OCI-M1 (cell line): ENCODE measurements at places on chromosomes 6 and 20.

DNA sequence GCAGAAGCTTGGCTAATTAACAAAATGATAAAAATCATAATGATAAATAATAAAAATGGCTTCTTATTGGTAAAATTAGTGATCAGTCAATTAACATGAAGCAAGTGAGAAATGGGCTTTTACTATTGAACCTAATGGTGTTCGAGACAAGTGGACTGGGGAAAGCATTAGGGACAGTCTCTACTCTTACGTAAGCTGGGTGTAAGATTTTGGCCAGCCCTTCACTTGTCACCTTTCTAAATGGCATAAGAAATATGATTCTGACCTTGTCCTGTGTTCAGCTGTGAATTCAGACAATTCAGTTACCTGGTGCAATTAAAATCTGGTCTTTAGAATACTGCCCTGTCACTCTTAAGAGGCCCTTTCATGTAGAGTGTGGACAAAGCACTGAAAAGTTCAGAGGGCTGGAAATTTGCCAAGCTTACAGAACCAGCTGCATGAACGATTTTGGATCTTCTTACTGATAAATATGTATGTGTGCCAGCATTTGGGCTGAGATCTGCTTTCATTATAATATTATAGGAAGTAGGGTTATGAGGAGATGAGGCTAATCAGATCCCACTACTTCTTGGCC lies 115.9 kb downstream of the QRSL1 start:
- peak; percentile 26 for DNase-seq

GRCh38 chr6:43891072-43891870 lies 121.3 kb downstream of the VEGFA start:
- no peak for DNase-seq

DNA sequence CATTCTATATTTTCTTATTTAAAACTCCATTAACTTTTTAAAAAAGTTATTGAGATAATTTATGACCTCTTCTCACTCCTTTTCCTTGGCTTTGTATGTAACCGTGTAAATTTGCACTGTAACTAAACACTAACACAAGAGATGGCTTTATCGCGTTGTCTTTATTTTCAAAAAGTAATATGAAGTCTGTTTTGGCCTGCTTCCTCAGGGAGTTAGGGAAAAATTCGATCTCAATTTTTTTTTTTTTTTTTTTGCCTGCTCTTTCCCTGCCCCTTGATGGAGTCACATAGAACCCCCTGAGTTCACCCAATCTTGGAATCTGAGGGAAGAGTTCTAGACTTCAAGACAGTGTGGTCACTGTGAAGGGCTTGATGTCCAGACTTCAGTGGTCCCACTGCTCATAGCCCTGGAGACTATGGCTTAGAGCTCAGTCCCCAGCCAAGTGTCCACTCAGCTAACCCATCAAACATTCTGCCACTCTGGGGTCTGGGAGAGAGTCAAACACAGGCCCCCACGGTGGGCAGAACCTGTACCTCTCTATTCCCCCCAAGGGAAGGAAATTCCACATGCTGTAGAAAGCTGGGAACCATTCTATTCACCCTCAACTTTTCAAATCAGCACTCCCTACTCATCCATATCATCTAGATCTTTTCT lies 15.7 kb upstream of the TBC1D22B start:
- DNase-seq: no peak

DNA sequence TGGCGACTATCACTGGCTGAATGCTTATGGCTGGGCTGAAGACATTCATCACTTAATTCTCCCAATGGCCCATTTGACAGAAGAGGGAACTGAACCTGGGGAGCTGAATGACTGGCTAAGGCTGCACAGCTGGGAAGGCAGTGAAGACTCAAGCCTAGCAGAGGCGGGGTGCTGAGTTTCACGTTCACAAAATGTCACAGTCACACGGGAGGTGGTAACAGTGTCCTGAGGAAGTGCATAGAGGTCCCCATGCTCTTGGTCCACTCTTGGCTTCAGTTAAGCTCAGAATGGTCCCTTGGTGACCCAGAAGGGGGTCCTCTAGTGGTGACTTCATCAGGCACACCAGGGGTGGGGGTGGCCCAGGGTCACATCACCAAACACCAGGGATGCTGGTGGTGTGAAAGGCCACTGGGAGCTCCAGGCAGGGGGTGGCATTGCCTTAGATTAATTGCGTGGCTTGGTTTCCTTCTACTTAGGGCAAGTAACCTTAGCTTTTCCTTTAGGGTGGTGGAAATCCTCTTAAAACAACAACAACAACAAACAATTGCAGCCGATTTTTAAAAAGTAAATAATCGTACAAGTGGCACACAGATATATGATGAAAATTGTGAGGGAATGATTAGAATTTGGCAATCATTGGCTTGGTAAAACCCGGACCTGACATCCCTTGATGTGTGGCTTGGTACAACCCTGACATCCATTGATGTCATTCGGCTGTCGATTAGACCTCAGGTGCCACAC lies 45.0 kb downstream of the SULF2 start:
- DNase-seq: no peak

GRCh38 chr20:57114290-57115005 lies 152.0 kb downstream of the BMP7 start:
- DNase-seq: no peak

DNA sequence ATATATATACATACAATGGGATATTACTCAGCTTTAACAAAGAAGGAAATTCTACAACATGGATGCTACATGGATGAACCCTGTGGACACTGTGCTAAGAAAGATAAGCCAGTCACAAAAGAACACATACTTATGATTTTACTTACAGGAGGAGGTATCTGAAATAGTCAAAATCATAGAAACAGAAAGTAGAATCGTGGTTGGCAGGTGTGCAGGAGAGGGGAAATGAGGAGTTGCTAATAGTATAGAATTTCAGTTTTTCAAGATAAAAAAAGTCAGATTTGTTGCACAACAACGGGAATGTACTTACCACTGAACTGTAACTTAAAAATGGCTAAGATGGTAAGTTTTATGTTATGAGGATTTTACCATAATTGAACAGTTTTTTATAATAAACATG lies 706.3 kb downstream of the TFAP2A start:
- peak; percentile 23 for DNase-seq

DNA sequence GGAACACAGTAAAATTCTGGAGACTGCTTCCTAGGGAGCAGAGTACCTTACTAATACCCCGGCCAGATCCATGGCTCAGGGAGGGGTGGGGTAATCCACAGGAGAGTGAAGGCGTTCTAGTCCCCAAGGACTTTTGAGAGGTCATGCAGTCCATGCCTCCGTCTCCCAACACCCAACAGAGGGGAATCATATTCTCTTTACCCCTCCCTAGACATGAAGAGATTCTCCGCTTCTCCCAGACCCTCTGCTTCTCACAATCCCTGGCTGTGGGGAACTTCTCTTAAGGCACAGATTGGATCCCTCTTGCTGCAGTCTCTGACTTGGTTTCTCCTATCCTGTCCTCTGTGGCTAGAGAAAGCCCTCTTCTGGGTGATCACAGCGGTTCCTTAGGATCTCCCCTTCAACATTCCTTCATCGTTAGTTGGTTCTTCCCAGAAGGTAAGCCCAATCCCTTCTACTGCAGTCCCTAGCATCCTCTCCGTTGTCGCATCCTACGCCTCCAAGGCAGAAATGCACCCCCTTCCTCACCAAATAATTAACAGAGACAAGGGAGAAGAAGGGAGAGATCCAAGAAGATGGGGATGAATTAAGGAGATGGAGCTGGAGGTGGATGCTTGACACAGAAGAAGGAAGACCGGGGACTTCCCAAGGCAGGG lies 562 bp downstream of the GGT7 start:
- DNase-seq: no peak

DNA sequence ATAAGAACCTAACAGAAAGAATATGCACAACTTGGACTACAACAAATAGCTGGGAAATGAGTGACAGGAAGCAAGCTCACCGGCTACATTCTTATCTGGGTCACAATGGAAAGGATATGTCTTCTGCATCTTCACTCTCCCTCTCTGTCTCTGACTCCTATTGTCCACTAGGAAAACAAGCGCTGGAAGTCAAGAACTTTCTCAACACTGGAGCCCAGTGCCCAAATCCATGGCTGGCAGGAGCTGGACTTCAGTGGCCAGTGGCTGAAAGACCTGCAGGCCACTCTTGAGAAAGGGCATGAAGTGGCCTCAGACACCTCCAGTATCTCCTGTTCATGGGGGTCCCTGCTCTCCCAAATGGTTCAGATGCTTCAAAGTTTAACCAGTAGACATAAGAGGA lies 62.0 kb downstream of the FAM50B start:
- no peak for DNase-seq

DNA sequence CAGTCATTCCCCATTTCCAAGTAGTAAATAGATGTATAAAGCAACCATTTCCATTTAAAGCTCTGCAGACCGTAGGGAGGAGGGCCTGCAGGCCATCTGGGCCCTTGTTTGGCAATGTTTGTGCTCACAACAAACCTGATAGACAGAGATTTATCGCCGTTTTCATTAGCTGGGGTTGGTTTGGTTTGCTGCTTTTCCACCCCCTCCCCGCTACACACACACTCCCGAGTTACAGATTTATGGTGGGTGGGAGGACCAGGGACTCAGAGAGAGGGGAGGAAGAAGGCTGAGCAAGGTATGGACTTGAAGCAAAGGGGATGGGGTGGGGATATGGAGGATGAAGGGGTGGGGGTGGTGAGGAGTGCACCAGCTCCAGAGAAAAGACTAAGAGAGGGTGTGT lies 36.6 kb upstream of the FOXP4 start:
- DNase-seq: no peak

GRCh38 chr20:56796345-56796744 lies 167.2 kb downstream of the TFAP2C start:
- DNase-seq: no peak

DNA sequence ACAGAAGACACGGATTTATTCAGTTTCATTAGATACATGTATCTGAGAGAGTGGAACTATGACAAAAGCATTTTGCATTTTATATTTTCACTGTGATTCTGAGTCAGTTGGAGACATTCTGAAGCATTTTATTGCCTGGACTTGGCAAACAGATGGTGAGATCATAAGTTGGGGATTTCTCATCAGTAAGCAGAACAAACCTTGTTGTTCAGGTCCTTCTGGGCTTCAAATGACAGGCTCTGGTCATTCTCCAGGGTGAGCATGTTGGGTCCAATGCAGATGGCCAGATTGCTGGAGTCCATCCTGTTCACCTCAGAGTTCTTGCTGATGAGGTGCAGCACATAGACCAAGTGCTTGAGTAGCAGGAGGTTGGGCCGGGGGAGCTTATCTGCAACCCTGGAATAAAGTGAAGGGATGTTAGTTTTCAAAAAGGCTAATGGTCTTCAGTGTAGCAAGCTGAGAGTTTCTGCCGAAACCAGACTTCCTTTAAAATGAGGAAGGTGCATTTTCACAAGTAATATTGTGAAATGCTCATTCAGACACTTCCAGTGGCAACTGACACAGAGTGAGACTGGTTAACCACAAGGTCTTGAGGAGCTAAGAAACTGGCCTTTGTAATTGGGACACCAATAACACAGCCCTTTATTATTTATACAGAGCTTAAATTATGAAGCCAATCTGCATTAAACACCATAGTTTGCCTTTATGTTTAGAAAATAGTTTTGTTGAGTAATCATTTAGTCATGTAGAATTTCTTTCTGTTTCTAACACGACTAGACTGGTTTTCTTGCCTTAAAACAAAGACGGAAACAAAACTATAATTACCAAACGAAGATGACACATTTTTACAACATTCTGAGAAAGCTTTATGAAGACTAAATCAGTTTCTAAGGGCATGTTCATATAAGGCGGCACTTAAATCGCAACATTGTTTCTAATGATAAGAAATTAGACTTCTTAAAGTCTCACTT lies 5.6 kb downstream of the TAGAP start:
- peak; percentile 90 for DNase-seq

GRCh38 chr6:96900873-96901272 lies 3.2 kb upstream of the NDUFAF4 start:
- no peak for DNase-seq

DNA sequence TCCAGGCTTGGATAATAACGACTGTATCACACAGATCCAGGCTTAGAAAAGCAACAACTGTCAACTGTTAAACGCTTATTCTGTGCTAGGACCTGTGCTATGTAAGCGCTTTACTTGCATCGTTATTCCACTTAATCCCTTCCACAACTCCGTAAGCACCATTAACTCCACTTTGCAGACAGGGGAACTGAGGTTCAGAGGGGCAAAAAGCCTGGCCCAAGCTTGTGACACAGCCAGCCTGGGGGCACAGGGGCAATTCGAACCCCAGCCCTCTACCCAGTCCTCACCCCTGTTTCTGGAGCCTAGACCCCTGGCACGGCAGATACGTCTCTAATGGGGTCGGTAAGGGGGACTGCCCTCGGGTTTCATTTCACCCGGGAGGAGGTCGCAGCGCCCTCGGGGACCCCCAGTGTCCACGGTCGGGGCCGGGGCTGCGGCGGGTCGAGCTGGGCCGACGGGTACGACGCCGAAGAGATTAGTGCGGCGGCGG lies 411 bp downstream of the DSN1 start:
- peak; percentile 52 for DNase-seq

DNA sequence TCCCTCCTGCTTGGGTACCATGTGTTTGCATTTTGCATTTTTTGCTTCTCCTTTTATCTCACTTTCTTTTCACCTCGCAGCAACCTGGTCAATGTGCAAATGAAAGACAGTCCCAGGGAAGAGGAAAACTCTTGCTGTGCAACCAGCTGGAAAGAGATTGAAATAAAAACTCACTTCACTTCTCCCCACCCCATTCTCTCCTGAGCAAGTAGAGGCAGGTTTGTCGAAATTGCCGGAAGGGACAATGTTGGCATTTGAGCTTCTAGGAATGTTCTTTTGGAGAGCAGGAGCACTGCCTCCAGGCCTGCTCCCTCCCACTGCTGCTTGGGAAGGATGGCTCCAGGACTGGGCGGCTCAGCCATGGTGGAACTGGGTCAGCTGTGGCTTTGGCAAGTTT lies 30.6 kb downstream of the KCNG1 start:
- DNase-seq: no peak

GRCh38 chr6:1604158-1605003 lies 5.3 kb upstream of the FOXC1 start:
- DNase-seq: peak; percentile 81

DNA sequence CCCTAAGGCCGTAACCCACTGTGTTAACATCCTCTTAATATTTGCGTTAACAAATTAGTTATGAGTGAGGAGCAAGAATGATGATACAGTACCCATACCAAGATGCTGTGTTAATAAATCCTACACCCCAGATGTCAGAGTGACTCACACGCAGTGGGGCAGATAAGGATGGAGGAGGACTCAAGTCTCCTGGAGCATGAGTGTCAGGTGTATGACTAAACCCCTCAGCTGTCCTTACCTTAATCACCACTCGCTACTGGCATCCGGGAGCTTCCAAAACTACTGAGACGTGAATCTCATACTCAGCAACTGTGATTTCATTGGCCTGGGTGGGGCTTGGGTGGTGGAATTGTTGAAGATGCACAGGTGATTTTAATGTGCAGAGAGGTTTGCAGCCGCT lies 131.3 kb upstream of the MTHFD1L start:
- DNase-seq: no peak

GRCh38 chr20:41468994-41469600 lies 102.5 kb upstream of the EMILIN3 start:
- no peak for DNase-seq

GRCh38 chr6:112881828-112882780 lies 535.0 kb downstream of the RFPL4B start:
- no peak for DNase-seq

- peak; percentile 93 for DNase-seq
These were observed 9.4 kb upstream of the COL9A1 start for GRCh38 chr6:70312165-70312745.

- DNase-seq: no peak
These were observed 83.1 kb upstream of the FOXQ1 start for GRCh38 chr6:1228754-1229191.

GRCh38 chr6:40349901-40350746 lies 237.0 kb downstream of the LRFN2 start:
- no peak for DNase-seq
